ENCODE measurements at places on chromosomes 13 and 19.

GRCh38 chr19:48308631-48309586 lies 16.4 kb upstream of the EMP3 start:
- no peak for DNase-seq

DNA sequence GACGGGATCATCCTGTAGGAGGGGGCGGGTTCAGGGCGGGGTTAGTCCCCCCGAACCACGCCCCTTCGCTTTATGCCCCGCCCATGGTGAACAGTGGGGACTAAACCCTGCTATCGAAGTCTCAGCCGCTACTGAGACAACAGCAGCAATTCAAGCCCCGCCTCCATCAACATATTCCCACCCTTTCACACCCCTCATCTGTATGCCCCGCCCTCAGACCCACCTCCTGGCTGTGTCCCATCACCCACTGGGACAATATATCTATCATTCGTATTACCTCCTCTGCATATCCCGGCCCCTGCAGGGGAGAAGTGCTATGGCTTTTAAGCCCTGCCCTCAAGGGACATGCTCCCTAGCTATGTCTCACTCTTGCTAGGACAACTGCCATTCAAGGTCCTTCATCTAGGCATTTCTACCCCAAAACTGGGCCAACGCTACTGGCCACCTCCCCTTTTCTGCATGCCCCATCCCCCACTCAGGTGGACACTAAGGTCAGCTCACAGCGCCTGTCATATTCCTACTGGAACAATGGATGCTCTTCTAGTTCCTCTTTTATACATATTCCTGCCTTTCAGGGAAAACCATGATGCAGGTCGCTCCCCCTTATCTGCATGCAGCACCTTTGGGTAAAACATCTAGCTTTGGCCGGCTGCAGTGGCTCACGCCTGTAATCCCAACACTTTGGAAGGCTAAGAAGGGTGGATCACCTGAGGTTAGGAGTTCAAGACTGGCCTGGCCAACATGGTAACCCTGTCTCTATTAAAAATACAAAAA lies 11.9 kb downstream of the LRFN1 start:
- no peak for DNase-seq

- DNase-seq: no peak
These were observed 80.1 kb downstream of the IPO5 start for GRCh38 chr13:98033277-98034247.

GRCh38 chr19:14066134-14066533 lies 4.3 kb upstream of the PALM3 start:
- no peak for DNase-seq

DNA sequence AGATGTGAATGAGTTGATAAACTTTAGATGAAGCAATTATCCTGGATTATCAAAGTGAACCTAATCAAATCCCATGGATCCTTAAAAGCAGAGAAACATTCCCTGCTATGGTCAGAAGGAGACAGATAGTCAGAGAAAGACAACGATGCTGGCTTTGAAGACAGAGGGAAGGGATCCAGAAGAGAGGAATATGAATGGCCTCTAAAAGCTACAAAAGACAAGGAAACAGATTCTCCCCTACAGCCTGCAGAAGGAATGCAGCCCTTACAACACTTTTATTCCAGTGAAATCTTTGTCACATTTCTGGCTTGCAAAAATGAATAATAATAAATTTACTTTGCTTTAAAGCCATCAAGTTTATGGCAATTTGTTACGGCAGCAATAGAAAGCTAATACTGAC lies 1164.2 kb downstream of the PCDH17 start:
- DNase-seq: no peak
